ENCODE measurements at places on chromosomes 7 and 10.
A peak's percentile ranks its signal among the peaks of the same experiment; 100 is the strongest.

DNA sequence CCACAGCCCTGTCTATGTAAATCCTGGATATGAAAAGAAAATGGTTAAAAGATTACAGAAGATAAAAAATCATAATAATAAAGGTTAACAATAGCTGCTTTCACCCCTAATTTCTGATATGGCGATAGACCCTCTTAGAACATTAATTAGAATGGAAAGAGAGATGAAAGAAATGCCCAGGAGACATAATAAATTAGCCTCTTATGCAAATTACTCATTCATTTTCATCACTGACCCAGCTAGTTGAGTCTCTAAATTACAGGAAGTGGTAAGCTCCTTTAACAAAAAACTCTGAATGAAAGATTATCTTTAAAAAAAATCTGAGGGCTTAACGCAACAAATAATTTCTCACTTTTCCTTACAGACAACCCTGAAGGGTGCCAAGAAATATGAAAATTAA lies 12.4 kb downstream of the GFRA1 start:
- DNase-seq = no peak

DNA sequence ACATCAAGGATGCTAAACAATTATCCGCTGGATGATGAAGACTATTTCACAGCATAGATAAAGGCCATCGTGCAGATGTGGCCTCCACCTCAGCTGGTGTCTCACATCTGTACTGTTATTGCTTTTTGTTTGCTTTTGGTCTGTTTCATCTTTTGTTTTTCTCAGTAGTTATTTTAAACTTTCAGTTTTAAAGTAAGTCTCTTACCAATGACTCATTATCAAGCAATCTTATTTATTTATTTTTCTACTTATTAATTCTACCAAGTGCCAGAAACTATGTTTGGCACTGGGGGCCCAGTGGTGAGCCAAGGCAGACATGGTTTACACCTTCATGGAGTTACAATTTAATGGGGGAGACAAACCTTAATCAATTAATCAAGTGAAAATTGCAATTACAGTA lies 250.9 kb upstream of the TMEM72 start:
- no peak for DNase-seq

DNA sequence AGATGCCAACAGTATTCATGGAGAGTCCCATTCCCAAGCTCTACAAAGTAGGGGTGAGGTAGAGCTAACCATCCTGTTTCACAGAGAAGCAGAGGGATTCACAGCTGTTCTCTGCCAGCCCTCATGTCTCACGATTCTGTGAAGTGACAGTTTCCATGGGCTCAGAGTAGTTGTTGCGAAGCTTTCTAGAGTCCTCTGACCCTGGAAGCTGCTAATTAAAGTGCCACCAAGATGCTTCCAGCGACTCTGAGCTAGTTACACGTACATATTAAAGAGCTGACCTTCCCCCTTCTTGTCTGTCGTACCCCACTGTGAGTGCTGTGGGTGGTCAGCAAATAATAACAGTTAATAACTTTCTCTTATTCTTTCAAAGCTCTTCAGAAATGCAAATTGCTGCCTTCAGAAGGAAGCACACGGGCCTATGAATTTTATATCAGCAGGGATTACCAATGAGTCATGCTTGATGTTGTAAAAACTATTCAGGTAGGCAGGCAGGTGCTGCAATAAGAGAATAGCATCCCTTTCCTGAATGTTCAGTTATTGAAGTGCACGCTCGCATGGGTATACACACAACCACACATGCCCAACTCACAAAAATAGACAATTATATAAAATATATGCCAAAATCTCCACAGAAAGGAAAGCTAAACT lies 34.1 kb downstream of the DNAJB9 start:
- no peak for DNase-seq

DNA sequence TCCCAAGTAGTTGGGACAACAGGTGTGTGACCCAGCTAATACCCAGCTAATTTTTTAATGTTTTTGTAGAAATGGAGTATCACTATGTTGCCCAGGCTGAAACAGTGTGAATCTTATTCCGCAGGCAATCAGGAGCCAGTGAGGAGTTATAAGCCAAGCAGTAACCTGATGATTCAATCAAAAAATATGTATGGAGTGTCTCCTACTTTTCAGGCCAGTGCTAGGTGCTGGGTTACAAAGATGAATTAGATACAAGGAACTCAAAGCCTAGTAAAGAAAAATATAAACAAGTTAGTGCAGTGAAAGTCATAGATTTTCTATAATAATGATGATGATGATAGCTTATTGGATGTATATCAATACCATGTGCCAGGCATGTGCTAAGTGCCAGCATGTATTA lies 13.2 kb upstream of the IFRD1 start:
- DNase-seq = no peak

DNA sequence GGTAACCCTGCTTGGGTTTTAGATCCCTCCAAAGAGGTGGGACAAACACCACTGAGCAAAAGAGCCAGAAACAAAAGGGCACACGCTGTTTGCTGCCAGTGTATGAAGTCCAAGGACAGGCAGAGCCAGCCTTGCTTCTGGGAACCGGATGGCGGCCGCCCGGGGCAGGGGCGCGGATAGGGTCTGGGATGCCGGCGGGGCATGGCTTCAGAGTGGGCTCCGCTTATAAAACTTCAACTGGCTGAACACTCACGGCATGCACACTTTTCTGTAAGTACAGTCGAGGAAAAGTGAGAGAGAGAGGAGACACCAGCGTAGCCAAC lies 62.6 kb downstream of the ASB13 start:
- DNase-seq = no peak

- DNase-seq = no peak
Measured at GRCh38 chr10:70917226-70917625, 28.9 kb upstream of the PCBD1 start.

DNA sequence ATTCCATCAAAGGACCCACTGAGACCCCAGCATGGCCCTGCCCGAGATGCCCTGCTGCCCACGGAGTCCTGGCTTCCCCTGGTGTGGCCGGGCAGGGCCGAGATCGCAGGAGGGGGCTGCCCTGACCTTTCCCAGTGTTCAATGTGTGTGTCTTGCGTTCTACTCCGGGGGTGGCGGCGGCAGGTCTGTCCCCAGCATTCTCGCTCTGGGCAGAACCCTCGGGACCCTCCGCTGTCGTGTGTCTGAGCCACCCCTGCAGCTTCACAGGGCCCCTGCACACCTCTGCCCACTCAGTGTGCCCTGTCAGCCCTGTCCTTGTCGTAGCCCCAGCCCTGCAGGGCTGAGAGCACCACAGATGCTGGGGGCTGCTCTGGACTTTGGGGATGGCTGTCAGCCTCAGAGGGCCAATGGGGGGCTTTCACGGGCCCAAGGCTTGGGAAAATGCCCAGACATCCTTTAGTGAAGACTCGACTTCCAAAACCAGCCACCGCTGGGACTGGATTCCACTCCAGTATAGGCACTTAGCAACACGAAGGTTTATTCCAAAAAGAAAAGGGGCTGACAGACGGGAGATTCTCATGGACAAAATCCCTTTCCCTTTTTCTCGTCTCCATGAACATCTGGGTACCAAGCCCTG lies 30.0 kb upstream of the KNDC1 start:
- no peak for DNase-seq

- peak; percentile 77 for DNase-seq
Measured at GRCh38 chr7:30322271-30323005, 38.0 kb downstream of the ZNRF2 start.

- no peak for DNase-seq
Measured at GRCh38 chr10:103535595-103535994, 42.1 kb downstream of the NEURL1 start.

DNA sequence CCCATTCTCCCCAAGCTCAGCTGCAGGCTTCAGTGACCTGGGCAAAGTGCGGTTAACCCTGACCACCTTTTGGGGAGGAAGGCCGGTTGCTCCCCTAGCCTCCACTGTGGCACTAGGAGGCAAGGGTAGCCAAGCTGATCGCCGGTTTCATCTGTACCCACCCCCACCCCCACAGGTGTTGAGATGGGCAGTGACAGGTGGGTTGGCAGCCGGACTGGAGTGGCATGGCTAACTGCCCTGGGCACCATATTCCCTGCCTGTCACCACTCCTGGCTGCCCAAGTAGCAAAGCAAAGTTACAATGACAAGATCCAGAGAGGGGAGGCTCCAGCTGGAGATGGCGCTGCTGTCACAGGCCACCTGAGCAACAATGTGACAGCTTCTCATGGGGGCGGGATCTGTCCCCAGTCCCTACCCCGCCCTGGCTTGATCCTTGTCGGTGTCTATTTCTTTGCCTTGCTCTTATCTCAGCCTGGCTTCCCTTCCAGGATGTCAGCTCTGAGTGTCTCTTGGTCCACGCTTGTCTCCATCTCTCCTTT lies 27.0 kb upstream of the BMS1 start:
- DNase-seq = no peak

DNA sequence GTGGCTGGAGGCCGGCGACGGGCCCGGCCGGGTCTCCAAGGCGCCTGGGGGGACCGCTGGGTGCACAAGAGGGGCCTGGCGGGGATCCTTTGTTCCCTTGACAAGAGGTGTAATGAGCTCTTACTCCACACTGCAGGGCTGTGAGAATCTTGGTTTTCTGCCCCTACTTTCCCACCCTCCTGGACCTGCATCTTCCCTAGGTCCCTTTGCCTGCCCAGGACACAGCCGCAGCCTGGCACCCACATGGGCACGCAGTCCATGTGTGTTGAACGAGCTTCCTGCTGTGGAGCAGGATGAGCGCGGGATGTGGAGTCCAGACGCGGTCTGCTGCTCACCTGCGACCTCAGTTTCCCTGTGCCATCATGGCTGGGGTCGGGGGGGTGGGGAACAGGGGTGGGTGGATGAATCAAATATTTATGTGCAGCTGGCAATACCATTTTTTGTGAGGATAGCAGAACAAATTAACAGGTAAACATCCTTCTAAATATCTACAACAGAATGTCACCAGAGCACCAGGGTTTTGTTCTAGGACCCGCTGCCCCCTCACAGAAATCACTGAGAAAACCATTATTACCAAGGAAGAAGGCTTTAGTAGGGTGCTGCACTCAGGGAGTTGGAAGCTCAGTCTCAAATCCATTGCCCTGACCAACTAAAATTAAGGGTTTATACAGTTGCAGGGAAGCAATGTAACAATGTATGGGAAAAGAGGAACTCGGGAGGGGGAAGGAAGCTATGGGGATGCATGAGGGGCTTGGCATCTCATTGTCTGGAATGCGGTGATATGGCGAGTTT lies 474 bp upstream of the NSMCE4A start:
- peak; percentile 21 for DNase-seq

- no peak for DNase-seq
Measured at GRCh38 chr7:44384586-44385433, 59.4 kb upstream of the CAMK2B start.

- no peak for DNase-seq
Measured at GRCh38 chr7:13687500-13687899, 302.0 kb downstream of the ETV1 start.

GRCh38 chr7:151537818-151538561 lies 18.3 kb upstream of the RHEB start:
- DNase-seq = no peak

DNA sequence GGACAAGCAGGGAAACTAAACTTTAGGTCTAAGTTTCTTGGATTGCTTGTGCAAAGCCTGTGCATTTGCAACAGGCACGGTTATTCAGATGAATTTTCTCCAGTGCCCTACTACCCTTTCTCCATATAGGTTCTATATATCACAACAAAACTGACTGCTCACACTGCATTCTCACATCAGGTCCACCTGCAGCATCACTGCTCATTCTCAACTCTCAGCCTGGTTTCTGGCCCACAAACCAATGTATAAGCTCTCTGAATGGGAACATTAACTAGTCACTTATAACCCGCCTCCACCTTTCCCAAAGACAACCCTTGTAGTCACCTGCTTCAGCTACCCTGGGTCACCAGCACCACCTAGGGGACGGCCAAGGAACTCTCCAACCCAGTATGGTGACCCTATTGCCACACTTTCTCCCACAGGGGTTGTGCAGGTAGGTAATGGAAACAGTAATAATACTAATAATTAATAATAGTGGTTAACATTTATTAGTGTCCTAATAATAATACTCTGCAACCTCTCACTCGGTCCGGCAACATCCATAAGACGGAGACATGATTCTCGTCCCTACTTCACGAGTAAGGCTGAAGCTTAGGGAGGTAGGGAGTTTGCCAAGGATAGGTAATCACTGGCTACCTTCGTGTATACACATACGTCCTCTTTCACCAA lies 97.3 kb downstream of the CLEC2L start:
- DNase-seq = peak; percentile 75

DNA sequence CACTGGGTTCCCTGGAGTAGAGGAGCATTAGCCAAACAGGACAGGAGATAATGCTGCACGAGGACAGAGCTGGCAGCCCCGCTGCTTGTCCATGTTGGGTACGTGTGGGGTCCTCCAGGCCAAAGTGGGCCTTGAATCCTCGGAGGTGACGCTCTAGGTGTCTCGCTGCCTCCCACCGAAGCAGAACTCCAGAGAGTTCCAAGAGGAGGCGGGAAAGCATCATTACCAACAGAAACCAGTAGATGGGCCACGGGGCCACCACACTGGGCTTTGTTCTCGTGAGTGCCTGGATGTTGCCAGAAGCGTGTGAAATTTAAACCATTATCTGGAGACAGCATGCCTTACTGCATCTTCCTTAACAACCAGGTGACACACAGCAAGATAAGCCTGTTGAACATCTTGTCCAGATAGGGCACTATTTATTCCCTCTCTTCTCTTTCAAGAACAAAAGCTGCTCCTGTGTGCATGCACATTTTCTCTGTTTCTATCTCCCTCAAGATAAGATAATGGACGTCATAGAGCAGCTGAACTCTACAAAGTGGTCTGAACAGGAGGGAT lies 56.8 kb downstream of the TNS3 start:
- no peak for DNase-seq

DNA sequence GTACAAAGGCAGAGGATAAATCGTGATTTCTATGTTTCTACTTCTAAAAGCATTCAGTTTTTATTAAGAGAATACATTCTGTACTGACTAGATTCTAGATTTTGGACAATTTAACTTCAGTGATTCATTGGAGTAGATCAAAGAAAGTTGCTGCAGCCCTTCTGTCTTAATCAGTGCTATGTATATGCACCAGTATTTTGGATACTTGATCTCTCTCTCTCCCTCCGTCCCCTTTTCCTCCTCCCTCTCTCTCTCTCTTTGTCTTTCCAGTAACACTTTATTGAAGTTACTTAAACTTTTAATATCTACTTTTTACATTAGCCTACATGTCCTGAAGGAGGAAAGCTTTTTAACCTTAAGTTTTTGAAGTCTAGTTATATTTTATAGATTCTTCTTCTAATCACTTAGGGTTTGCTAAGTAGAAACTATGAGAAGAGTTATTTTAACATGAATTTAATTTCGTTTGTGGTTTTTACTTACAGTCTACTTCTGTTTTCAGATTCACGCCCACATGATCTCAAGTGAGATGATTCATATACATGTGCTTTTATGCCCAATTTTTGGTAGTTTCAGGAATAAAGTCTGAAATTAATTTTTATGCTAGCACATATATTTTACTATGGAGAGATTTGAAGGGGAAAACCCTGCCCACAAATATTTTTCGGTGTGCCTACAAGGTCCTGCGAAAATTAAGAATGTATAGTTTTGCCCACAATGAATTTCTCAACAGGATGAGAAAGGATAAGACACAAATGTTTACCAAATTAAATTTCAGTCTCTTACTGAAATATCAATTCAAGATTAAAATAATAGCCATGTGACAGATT lies 9.1 kb downstream of the MDFIC start:
- DNase-seq = peak; percentile 33

GRCh38 chr7:14836571-14837189 lies 65.9 kb downstream of the DGKB start:
- DNase-seq = no peak

GRCh38 chr10:21292763-21293517 lies 232.5 kb downstream of the SKIDA1 start:
- DNase-seq = peak; percentile 10

- no peak for DNase-seq
Measured at GRCh38 chr7:77831481-77831880, 32.9 kb downstream of the PHTF2 start.

All from NB4 (cell line).